Bone marrow (tissue), 2 donors: ENCODE measurements at places on chromosomes 3 and 15.

DNA sequence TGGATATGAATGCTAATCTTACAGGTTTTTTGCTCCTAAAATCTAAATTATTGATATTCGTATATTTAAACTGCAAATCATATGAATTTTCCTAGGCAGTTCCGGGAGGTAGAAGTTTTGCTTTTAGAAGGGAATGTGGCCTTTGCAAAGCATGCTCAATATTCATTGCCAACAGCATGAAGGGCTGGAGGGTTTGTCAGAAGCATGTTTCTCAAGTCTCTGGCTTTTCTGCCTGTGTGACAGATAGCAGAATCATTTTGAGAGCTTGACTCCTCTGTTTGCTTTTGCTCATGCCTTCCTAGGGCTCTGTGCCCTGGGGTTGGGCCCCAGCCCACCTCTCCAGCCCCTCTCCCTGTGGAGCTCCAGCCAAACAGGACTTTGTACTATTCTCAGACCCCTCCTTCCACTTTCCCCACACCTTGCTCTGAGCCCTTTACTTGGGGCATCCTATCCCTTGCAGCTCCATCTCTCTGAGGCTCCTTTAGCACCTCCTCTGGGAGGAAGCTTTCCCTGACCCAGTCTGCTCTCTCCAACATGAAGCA is 91.3 kb downstream of the ARNT2 start:
- no peak for DNase-seq

GRCh38 chr3:183327343-183327742 is 74.3 kb downstream of the B3GNT5 start:
- DNase-seq = no peak

DNA sequence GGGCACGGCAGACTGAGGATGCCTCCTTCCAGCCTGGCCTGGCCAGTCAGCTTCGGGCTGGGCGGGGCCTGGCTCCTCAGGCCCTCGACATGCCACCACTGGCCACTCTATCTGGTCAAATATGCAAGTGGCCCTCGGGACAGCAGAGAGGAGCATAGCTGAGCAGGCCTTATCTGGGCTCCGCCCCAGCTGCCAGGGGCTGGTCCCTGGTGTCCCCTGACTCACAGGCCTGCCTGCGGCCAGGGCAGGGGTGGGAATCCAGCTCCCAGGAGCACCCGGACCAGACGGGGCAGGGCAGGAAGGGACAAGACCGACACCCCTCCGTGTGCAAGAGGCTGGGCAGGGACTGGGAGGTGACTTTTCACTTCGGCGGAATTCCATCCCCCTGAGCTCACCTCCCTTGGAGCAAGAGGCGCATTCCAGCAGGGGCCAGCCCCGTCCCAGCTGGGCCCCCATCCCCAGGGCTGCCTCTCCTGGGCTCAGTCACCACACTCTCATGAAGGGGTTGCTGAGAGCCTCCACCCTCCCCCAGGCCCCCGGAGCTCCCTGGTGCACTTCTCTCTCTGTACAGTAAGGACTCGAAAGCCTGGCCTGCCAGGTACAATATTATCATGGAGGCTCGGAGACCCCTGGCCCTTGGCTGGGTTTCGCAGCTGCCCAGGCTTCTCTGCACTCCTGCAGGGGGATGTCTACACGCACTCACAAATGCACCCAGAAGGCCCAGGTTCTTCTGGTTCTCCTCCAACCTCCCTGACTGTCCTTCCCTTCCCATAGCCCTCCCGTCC is 29.5 kb downstream of the WNT7A start:
- DNase-seq = no peak

DNA sequence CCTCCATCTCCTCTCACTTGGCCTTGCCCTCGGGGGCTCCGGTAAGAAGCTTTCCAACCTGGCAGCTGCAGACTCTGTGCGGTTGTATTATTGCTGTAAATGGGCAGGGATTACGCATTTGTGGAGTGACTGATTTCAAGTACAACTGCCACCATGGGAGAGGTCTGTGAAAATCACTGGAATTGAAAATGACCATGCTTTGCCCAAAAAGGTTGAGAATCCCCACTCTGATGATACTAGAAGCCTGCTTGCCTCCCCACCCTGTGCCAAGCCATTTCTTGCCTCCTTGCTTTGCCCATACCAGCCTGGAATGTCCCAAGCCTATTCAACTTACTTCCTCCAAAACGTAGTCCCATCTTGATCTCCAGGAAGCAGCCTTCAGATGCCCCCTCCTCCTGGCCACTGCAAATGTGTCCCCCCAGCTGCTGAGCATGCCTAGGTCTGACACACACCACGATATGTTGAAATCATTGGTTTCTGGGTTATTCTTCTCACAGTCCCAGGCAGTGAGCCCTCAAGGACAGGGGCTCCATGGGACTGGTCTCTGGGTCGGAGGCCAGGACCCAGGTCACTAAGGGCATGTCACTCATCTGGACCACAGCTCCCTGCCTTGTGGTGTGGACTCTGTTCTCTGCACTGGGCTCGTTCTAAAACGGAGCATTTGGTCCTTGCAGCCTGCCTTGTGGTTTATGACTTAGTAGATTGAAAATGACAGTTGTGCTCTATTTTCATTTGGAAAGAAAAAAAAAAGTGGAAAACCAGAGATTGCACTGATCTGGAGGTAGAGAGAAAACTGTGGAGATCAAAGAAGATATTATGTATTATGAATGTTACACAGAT is 42.9 kb downstream of the SMAD3 start:
- peak; percentile 37 for DNase-seq

DNA sequence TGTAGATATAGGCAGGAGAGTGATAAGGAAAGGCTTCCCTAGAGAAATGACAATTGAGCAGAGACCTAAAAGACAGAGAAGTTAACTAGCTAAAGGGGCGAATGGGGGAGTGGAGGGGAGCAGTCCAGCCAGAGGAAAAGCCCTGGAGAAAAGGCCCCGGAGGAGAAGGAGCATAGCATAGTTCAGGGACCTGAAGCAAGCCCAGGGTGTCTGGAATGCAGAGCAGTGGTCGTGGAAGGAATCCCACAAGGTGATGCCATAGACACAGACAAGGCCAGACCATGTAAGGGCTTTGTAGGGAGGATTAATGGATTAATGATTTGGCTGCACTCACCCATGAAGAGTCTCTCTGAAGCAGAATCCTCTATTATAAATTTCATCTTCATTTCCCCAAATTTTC is 45.8 kb upstream of the LRRN1 start:
- no peak for DNase-seq

DNA sequence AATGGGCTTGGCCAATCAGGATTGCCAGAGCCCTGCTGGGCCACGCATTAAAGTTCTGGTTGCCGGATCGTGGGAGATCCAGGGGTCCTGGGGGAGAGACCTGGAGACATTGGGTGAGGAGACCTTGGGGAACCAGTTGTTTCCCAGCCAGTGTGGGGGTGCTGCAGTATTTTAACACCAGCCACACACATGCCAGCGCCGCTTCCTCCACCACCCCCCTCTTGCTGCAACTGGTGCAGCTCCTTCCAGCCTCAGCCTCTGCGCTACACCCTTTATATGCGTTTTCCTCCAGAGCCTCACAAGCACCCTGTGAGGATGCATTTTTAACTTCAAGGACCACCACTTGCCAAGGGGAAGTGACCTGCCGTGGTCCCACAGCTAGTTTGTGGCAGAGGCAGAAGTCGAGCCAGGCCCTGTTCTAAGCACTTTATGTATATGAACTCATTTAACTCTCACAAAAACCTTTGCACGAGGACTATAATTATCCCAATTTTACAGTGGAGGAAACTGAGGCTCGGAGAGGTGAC is 29.4 kb upstream of the GRIP2 start:
- DNase-seq = no peak

- no peak for DNase-seq
Measured at GRCh38 chr15:64856429-64857145, 14.9 kb downstream of the PLEKHO2 start.

DNA sequence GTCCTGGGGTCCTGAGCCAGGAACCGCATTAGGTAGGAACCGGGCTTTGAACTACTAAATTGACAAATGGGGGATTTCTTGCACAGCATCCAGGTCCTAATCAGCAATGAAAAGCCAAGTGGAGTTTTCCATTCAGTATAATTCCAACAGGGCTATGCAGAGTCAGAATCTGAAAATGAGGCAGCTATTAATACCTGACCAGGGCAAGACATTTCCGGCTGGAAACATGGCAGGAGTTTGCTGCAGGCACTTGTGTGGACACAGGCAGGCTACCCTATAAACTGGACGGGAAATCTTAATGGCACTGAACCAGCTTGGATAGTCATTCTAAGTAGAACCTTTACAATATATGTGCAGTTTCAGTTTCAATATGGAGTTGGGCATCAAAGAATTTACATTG is 553.1 kb downstream of the FGF12 start:
- DNase-seq = no peak

DNA sequence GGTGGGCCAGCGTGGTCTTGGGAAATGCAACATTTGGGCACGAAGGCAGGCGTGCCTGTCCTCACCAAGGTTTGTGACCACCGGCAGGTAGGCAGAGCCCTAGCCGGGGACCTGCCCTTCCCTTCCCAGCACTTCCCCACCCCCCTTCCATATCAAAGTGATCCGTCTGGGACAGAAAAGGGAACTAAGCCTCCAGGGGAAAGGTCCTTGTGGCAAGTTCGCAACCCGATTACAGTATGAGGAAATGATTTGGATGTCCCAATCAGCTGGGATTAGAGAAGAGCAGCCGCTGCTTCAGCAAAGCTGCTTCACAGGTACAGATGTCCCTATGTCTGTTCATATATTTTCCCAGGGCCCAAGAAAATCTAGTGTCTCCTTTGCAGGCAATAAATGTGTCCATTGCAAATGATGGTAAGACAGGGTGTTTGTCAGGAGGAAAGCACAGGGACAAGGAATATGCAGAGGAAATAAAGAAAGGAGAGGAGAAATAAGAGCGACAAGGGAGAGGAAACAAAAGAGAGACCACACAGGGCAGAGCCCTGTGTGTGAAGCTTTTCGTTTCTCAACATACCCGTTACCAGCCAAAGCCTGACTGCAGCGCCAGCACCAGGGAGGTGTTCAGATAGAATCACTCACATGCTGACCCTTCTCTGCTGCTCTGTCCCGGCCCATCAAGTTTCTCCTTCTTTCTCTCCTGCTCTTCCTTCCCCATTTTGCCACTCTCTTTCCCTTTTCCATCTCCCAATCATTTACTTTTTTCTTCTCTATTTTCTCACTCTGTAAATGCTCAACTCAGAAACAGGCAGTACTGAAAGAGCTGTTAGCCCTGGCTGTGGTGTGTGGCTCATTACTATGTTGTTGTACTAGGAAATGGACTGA is 17.4 kb upstream of the SECISBP2L start:
- DNase-seq = no peak

- DNase-seq = no peak
Measured at GRCh38 chr15:53710906-53711305, 48.6 kb downstream of the WDR72 start.

DNA sequence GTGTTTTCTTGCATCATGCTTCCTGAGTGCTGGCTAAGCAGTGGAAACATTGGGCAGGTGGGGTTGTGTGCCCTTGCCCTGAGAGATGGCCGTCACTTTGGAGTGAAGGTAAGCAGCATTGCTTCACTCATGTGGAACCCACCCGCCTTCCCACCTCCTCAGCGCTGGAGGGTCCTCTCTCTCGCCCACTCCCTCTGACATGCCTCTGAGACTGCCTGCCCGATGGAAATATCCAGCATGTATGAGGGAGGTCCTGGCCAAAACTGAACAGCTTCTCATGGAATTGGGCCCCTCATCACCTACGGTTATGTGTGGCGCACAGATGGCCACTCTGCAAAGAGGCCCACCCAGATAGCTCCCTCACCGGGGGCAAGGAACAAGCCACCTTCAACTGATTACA is 48.6 kb downstream of the SMAD3 start:
- DNase-seq = no peak

- peak; percentile 84 for DNase-seq
Measured at GRCh38 chr3:152834776-152835600, at the start of gene P2RY1. Gene P2RY1, plus strand, starts transcription at chr3:152835131. Its CDS starts 652 bp downstream, at chr3:152835783.

GRCh38 chr3:111781561-111782446 is 77.3 kb upstream of the PHLDB2 start:
- DNase-seq = no peak

DNA sequence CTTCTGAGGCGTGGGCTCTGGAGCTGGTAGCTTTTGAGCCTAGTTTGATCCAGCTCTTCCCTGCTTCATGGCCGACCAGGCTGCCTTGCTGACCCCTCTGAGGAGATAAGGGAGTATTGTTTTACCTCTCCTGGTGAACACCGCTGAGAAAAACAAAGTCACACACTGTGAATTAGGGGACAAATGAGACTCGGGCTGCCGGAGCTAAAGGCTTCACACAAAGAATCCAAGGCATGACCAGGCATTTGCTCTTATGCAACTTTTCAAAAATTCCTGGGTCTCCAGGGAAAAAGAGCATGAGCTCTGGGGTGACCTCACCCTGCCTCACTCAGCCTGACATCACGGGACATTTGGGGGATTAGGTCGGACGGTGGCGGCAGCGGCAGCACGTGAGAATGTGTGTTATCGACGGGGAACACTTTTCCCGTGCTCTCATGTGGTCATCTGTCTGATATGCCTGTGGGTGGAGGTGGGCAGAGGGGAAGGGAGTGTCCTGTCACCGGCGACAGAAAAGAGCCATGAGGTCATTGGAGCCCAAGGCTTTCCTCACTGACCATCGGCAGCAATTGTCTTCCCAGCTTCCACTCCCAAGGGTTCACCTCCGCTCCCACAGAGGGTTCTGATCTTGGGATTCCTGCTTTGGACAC is 61.0 kb downstream of the TMEM44 start:
- DNase-seq = no peak

GRCh38 chr15:99264125-99264524 is 12.8 kb downstream of the LRRC28 start:
- DNase-seq = no peak

- DNase-seq = no peak
Measured at GRCh38 chr15:93121107-93121506, 32.1 kb upstream of the RGMA start.

GRCh38 chr3:186525369-186526255 is 18.6 kb downstream of the CRYGS start:
- no peak for DNase-seq

GRCh38 chr3:142489572-142490323 is 41.9 kb upstream of the XRN1 start:
- no peak for DNase-seq

GRCh38 chr15:86493884-86494283 is 414.2 kb downstream of the AGBL1 start:
- no peak for DNase-seq

- no peak for DNase-seq
Measured at GRCh38 chr15:45548753-45549520, 26.4 kb upstream of the SLC30A4 start.

- no peak for DNase-seq
Measured at GRCh38 chr3:134146666-134147065, 104.0 kb downstream of the RYK start.

GRCh38 chr15:91863621-91864255 is 10.2 kb downstream of the SLCO3A1 start:
- DNase-seq = no peak

GRCh38 chr3:188271226-188271914 is 117.4 kb downstream of the LPP start:
- no peak for DNase-seq

- no peak for DNase-seq
Measured at GRCh38 chr15:51307325-51307724, 31.1 kb downstream of the CYP19A1 start.
